ENCODE measurements at places on chromosomes 1 and 21. TPM values are rescaled to one million over a fixed set of nuclear protein-coding genes. Genes with fewer than 3 reads are reported as not detected.

Gene PYHIN1
- not detected for total RNA-seq

Gene C4BPA
- total RNA-seq = not detected

Gene OSCP1
- total RNA-seq = 6.3 TPM

Gene RNF186
- total RNA-seq = not detected

Gene FRRS1
- total RNA-seq = 1.3 TPM

Gene NFYC
- total RNA-seq = 44.2 TPM

Gene SH2D2A
- 0.86 TPM for total RNA-seq

Gene ANGPTL7
- not detected for total RNA-seq

Gene UBL4B
- not detected for total RNA-seq

Gene CCDC181
- 1.1 TPM for total RNA-seq

GRCh38 chr21:15241997-15242736, 177.4 kb upstream of the NRIP1 start:
- DNase-seq = no peak

DNA sequence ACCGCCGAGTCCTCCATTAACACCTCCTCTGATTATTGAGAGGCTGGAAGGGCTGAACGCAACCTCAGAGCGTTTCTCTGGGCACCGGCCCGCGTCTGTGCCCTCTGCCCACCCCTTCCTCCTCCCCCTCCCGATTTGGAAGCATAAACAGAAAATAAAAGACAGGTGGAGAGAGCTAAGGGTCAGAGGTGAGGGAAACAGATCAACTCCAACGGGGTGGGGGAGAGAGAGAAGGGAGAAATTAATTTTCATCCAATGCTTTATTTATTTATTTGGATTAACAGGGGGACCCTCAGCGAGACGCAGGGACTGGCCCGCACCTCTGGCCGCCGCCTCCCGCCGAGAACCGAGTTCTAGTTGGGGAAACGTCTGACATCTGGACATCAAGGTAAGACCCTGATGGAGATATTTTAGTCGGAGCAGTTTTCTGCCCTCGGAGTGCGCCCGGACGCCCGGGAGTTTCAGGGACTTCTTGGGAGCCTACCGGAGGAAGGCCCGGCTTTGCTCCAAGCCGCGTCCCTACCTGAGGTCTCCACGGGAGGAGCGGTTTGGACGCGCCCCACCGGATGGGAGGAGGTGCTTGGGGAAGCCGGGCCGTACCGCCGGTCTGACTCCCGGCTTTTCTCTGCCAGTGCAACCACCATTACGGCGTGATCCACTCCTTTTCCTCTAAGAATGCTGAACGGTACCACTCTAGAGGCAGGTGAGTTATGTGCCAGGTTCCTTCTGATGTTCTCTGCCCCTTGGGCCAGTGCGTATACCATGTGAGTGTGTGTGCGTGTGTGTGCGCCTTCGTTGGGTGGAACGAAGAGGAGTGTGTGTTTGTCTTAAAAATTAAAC, 5.1 kb upstream of the LHX9 start:
- peak; percentile 27 for DNase-seq

- DNase-seq = no peak
These were observed 112.3 kb upstream of the NFIA start for GRCh38 chr1:60969971-60970509.

- DNase-seq = no peak
These were observed 96.4 kb upstream of the CACNA1E start for GRCh38 chr1:181386951-181387350.

GRCh38 chr1:97820470-97821188, 100.2 kb downstream of the DPYD start:
- no peak for DNase-seq

DNA sequence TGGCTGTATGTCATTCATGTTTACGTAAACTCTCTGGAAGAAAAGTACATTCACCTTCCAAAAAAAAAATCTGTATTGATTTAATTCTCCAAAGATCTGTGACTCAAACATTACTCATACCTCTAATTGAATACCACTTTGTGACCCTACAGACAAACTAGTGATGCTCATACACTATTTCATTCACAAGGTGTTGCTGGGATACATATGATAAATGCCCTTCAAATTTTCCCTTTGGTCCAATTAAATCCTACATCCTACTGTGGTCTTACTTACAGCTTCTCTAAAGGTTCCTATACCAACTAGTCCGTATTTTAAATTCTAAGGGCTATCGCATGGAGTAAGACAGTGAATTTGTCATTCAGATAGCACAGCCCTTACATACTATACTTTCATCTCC, 26.8 kb upstream of the CADM3 start:
- DNase-seq = no peak

DNA sequence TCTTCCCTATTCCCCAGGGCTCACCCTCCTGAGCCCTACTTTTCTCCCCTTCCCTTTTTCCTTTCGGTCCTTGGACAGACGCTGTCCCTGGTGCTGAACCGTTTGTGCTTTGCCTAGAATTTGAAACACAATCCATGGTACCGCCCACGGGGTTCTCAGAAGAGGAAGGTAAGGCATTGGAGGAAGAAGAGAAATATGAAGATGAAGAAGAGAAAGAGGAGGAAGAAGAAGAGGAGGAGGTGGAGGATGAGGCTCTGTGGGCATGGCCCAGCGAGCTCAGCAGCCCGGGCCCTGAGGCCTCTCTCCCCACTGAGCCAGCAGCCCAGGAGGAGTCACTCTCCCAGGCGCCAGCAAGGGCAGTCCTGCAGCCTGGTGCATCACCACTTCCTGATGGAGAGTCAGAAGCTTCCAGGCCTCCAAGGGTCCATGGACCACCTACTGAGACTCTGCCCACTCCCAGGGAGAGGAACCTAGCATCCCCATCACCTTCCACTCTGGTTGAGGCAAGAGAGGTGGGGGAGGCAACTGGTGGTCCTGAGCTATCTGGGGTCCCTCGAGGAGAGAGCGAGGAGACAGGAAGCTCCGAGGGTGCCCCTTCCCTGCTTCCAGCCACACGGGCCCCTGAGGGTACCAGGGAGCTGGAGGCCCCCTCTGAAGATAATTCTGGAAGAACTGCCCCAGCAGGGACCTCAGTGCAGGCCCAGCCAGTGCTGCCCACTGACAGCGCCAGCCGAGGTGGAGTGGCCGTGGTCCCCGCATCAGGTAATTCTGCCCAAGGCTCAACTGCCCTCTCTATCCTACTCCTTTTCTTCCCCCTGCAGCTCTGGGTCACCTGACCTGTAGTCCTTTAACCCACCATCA, 10.4 kb downstream of the BCAN start:
- DNase-seq = no peak

DNA sequence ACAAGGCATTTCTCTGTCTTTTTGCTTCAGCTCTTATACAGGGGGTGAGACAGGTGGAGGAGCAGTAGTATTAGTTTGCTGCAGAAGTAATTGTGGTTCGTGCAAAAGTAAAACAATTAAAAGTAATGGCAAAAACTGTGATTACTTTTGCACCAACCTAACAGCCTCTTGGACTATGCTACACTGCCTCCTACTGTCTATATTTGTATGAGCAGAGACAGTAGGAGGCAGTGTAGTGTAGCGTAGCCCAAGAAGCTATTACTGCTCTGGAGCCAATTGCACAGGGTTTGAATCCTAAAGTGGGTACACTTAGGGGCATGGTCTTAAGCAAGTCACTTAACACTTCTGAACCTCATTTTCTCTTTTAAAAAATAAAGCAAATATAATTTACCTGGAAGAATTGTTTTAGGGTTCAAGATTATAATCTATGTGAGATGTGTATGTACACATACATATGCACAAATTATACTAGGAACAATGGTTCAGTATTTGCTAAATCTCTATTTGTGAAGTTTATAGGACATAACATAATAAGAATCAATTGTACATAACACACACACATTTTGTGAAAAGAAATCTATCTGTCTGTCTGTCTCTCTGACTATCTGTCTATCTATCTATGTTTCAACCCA, 103.8 kb downstream of the BRINP3 start:
- DNase-seq = no peak

GRCh38 chr1:3702528-3702927, 49.7 kb upstream of the CCDC27 start:
- no peak for DNase-seq

GRCh38 chr21:28072601-28073000, 920.1 kb downstream of the LTN1 start:
- no peak for DNase-seq

- DNase-seq = peak; percentile 89
These were observed 68.1 kb downstream of the URB2 start for GRCh38 chr1:229694053-229694693.

DNA sequence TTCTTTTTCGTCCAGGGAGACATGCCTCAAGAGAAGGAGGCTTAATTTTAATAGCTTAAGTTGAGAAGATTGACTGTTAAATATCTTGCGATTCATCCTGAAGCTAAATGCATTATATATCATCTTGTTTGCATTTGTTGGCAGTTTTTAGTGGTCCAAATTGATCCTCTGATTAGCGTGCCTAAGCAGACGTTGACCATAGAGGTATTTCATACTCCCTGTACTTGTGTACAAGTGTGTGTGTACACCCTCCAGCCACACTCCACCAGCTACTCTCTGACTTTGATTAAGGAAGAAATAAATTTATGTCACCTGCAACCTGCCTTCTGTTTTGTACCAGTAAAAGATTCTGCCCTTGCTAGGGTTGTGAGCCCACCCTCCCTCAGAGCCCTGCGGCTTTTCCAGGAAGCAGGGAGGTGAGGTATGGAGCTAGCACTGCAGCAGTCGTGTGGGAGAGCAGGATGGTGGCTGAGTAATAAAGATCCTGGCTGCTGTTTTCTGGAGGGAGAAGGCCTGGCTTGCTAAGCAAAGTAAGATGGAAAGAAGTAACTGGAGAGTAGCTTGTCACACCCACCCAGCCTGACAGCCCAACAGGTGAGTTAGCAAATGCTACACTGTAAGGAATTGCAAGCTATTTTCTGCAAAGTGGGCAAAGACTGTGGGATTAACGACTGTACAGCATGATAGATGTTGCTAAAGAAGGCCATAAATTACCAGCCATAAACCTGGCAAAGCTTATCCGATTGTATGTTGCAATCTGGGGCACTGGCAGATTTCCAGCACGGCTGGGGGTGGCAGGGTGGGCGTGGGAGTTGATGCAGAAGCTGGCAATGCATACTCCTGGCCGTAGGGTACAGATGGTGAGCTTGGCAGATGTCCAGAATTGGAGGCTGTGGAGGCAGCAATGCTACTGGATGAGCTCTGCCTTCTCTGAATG, 170.2 kb downstream of the TNR start:
- no peak for DNase-seq

- peak; percentile 68 for DNase-seq
These were observed 32.4 kb downstream of the GNB1 start for GRCh38 chr1:1858382-1859086.

GRCh38 chr21:14559102-14559501, 13.0 kb upstream of the SAMSN1 start:
- no peak for DNase-seq

- no peak for DNase-seq
These were observed 14.2 kb downstream of the TNFRSF14 start for GRCh38 chr1:2570332-2570731.

DNA sequence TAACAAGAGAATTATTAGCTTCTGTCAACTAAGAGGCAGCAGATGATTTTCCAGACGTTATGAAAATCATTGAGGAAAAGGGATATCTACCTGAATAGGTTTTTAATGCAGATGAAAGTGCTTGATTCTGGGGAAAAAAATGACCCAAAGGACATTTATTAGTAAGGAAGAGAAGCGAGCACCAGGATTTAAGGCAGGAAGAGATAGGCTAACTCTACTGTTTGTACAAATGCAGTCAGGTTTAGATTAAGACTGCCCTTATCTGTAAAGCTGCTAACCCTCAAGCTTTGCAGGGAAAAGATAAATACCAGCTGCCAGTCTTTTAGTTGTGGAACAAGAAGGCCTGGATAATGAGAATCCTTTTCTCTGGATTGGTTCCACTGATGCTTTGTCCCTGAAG, 33.0 kb upstream of the LRIG2 start:
- DNase-seq = no peak

DNA sequence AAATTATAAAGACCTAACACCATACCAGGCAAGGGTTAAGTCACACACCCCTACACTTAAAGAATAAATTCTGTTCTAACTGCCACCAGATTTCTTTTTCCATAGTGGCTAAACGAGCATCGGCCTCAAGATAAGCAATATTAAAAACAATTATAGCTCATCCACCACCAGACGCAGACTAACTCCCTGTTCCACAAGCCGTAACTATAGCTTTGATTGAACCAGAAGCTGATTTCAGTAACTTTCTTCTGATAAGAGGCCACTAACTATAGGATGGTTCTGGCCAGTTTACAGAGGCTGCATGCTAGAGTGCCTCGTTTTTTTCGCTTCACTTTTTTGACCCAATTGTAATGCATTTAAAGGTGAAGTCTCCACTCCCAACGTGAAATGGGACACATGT, 238.8 kb downstream of the MRPL39 start:
- no peak for DNase-seq

- DNase-seq = no peak
These were observed 35.0 kb downstream of the UCK2 start for GRCh38 chr1:165862448-165862847.

GRCh38 chr21:29939924-29940275, at the start of gene GRIK1:
Gene GRIK1, minus strand, starts transcription at chr21:29939996.
- no peak for DNase-seq

GRCh38 chr21:43361493-43362296, 65.2 kb downstream of the SIK1 start:
- DNase-seq = no peak

DNA sequence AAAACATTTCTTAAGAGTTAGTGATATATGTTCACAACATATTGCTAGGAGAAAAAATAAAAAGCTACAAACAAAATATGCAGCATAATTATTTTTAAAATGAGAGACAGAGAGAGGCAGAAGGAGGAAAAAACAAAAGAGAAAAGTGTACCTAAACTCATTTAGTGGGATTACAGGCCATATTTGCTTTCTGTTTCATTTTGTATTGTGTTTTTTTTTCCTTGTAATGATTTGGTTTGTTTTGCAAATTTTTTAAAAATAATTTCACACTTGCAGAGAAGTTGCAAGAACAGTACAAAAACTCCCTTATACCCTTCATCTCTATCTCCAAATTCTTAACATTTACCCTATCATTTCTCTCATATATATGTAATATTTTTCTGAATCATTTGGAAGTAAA, 65.0 kb downstream of the LBR start:
- no peak for DNase-seq

DNA sequence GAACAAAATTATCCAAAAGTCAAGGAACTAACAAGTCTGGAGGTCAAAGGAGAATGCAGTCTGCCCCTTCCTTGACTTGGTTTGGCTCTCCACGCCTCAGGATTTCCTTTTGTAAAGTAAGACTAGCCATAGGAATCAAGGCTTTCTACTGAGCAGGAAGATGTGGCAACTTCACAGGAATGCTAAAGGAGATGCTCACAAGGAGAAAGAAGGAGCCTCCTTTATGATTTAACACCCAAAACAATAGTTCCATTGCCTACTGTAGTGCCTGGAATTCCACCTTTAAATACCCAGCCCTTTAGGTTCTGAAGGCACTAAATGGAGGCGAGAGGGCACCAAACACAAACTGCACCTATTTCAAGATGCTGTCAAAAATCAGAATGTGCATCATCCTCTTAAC, 176.3 kb upstream of the NFIA start:
- DNase-seq = no peak

GRCh38 chr1:2592672-2593071, 6.1 kb downstream of the PRXL2B start:
- DNase-seq = no peak

GRCh38 chr1:59186656-59187055, 110.2 kb upstream of the FGGY start:
- no peak for DNase-seq

All from glutamatergic neuron (in vitro differentiated cells).